Stimulated activated CD4-positive, alpha-beta T cell treated with anti-CD3 and anti-CD28 coated beads, Interleukin-12 subunit alpha, Interleukin-12 subunit beta, amount 100 ng/mL, for 4 hours (primary cell): ENCODE measurements at places on chromosomes 3 and 15.

DNA sequence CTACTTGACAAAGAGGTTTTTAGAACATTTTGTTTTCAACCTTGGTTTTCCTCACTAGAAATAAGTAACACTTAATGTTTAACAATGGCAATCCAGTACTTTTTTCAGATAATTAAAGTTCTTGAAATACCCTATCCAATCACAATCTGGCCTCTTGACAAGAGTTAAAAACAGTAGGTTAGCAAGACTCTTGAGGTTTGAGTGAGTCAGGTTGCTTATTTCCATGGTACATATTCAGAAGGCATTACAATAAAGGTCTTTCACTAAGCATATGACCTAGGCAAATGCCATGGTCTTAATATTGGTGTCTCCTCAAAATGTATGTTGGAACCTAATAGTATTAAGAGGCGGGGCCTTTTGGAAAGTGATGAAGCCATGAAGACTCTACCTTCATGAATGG, 5.6 kb downstream of the SUCNR1 start:
- DNase-seq: no peak

GRCh38 chr3:185120126-185120525, 32.7 kb downstream of the C3orf70 start:
- no peak for DNase-seq

- no peak for DNase-seq
These were observed 9.2 kb upstream of the SLC6A1 start for GRCh38 chr3:10983219-10983916.

GRCh38 chr3:74510261-74510818, 104.1 kb downstream of the CNTN3 start:
- no peak for DNase-seq

DNA sequence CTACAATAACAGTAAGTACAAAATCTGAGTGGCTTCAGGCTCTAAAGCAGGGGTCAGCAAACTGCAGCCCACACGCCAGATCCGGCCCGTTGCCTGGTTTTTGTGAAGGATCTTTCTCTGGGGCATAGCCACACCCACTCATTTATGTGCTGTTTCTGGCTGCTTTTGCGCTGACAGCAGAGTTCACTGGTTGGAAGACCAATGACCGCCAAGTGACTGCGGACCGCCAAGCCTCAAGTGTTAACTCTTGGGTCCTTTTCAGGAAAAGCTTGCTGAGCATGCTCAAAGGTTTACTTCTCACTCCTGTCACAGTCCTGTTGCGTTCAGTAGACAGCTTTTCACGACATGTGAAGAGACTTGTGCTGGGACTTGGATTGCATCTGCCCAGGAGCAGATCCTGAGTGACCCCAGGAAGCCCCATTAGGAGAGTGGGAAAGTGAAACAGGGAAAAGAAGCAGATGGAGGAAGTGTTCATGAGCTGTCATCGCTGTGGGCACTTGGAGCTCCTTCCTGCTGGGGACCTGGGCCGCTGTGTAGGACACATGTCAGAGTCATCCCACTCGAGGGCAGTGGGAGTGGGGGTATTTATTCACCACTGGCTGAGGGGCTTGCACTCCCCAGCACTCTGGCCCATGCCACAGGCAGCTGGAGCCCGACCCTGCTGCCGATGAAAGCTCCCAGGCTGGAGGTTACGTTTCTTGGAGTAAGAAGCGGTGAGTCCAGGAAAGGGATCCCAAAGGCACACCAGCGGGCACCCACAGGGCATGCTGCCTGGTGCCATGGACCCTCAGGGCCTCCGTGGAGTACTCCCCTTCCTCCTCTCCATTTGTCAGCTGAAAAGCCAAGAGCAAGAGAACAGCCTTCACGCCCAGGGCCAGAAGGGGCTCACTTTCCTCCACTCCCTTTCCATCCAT, 249.1 kb downstream of the PLCL2 start:
- DNase-seq: no peak

- DNase-seq: no peak
These were observed 14.0 kb downstream of the H1-8 start for GRCh38 chr3:129556890-129557547.

DNA sequence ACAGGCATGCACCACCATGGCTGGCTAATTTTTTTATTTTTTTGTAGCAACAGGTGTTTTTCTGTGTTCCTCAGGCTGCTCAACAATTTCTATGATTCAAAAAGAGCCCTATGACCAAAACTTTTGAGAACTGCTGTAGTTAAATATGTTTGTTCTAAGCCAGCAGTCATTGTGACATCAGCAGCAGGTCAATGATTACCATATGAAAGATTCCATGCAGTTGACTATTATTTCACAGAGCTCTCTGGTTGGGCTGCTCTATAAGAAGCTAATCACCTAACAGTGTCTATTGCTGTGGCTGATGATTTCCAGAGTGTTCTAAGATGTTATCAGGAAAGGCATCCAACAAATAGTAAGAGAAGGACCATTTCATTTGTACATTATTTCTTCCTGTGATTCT, at the start of gene CCDC54:
TSS of gene CCDC54 (plus strand) at position 289 of the 400 bp plus-strand sequence. CDS start 149 bp downstream, outside the sequence.
- no peak for DNase-seq

GRCh38 chr15:92361321-92362000, 32.2 kb upstream of the ST8SIA2 start:
- DNase-seq: no peak

DNA sequence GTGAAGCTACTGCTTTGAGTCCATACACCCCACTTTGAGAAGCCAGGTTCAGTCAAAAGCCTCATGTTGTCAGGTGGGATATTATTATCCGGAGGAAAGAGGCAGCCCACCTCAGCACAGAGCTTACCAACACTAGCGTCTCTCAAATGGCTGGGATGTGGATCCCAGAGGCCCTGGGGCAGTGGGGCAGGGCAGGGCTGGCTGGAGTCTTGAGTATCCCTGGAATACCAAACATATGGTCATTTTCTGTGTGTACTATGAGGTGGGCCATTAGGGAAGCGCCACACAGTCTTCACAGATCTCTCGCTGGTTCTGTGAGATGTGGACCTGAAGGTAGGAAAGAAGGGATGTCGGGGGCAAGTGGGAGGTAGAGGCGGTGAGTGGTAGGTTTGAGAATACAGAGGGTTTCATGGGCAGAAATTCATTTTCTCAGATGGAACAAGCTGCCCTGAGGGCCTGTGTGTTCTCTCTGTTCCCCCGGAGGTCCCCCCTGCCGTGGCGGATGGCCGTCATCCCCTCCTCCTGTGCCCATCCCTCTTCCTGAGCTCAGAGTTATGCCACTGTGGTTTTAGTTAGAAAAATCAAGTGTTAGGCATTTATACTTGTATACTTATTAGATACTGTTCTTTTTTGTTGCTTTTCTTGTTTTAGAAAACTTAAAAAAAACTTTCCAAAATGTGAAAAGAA, 66.4 kb downstream of the USP13 start:
- DNase-seq: no peak

- no peak for DNase-seq
These were observed 105.7 kb upstream of the MCTP2 start for GRCh38 chr15:94125698-94126097.

- DNase-seq: no peak
These were observed 430.8 kb downstream of the DIPK2A start for GRCh38 chr3:144402430-144402829.

DNA sequence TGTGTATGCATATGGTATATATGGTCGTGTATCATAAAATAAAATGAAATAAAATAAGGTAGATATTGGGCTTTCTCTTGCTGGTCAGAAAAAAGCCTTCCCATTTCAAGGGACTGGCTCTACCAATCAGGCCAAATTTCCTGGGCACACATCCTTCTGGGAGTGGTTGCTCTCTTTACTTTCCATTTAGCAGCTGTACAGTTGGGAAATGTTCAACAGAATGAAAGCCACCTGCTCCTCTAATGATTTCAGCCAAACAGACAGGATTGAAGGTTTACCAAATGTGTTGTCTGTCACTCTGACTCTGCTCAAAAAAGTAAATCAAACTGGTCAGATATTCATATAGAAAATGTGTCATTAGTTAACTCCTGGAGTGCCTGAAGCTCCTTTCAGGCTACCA, 380.4 kb downstream of the ROBO2 start:
- no peak for DNase-seq

GRCh38 chr3:164498917-164499316, 579.4 kb downstream of the SI start:
- no peak for DNase-seq

DNA sequence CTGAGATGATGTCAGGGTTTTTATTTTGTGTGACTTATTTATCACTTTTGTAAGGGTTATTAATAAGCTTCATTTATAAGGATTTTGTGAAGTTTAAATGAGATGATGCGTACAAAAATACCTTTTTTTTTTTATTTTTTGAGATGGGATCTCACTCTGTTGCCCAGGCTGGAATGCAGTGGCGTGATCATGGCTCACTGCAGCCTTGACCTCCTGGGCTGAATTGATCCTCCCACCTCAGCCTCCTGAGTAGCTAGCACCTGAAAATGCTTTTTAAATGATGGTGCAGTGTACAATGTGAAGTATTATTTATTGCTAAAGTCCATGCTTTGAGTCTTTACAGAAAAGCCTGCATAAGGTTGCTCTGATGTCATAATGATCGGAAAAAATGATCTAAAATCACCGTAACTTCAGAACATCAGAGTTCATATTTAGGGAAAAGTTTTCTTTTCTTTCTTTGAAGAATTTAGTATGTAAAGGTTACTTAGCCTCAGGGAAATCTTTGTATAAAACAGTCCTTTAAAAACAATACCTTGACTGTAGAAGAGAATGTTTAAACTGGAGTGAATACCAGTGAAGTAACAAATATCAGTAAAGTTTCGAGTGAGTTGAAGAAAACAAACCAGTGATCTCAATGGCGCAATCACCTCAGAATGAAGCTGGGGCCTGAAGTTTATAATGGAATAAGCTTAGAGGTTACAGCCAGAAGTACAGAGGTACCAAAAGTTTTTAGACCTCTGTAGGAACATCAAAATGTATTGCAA, 29.7 kb downstream of the TCF12 start:
- no peak for DNase-seq

GRCh38 chr15:77921664-77922063, 155.8 kb downstream of the TBC1D2B start:
- DNase-seq: no peak

DNA sequence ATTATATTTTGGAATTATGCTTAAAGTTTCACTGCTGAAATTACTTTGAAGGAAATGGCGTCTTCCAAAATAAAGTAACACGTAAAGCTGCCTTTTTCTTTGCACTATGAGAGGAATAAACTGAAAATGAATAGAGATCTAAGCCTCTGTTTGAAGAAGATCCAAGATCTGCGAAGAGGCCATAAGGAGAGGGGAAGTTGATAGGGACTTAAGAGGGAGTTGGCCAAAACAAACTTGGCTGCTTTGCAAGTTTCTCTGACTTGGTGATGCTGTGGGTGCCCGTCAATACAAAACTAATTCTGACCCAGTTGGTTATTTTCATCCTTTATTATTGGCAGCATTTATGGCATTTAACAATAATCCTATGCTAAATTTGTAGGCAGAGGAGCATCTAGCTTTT, 190.2 kb upstream of the GBE1 start:
- DNase-seq: no peak

DNA sequence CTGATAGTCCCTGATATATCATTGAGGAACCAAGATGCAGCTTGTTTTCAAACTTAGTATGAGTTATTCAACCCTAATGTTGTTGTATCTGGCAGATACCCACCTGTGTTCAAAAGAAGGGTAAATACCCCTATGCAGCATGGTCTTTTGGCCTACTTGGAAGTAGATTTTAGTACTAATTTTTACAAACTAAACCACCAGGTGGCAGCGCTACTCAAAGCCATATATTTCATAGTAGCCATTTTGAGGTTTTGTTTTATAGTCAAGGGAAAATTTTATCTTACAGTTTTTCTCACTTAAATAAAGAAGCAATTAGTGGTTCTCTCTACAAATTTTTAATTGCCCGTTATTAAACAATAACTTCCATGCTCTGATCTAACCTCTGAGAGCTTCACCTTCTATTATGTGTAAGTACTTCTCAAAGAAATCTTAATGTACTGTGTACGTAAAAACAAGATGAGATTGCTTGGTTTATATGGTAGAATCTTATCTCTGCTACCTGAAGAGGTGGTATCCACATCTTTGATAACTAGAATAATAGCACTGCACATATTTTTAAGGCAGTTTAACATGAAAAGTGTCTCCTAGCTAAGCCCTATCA, 31.5 kb upstream of the MLF1 start:
- peak; percentile 23 for DNase-seq

- DNase-seq: no peak
These were observed 949 bp upstream of the MITF start for GRCh38 chr3:69738315-69738714.

DNA sequence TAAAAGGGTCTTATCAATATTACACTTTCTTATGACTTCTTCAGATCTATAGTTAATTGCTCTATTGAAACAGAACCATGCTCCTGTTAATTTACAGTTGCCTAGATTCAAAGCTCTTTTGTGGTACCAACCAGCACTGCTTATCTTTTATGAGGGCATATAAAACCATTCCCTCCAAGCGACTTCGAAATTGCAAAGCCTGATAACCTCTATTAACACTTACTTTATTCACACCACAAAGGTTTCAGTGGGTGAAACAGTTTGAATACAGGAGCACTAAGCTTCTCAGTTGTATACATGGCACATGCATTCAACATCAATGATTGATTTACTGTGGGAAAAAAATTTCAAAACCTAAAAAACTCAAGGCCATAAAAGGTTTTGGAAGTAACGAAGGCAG, 74.9 kb upstream of the PPIB start:
- no peak for DNase-seq

DNA sequence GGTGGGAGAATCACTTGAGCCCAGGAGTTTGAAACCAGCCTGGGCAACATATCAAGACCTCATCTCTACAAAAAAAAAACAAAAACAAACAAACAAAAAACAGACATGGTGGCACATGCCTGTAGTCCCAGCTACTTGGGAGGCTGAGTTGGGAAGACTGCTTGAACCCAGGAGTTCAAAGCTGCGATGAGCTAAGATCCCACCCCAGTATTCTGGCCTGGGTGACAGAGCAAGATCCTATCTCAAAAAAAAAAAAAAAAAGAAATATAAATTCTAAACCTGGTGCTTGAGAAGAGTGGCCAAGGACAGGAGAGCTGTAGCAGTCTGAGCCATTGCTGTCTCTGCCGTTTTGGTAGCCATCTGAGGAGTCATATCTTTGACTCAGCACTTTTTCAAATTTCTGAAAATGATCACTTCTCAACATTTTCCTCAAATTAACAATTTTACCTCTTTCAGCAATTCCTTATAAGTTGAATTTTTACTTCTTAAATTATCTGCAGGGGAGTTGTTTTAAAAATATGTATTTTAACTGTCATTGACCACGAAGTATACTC, 3.6 kb upstream of the DENND4A start:
- DNase-seq: no peak

GRCh38 chr3:118912188-118912587, 122.5 kb downstream of the IGSF11 start:
- DNase-seq: no peak

- DNase-seq: no peak
These were observed 22.9 kb downstream of the BTLA start for GRCh38 chr3:112476346-112476745.

DNA sequence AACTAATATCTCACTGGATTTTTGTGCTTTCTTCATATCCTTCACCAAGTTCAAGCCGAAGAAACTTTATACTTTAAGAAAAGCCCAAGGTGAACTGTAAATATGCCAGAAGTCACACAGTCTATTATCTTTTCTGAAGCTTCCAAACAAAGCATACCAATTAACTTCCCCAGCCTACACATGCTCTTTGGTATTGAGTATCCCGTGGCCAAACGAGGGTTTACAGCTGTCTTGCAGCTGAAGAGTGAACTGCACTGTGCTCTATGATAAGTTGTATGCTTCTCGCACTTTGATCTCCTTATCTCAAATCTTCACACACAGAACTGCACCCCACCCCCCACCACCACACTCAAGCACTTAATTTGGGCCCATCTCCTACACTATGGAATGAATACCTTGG, 215.6 kb upstream of the VEPH1 start:
- DNase-seq: no peak
